Kidney (tissue), 22 donors: ENCODE measurements at places on chromosomes 5 and 9. TPM values are rescaled to one million over a fixed set of nuclear protein-coding genes. Genes with fewer than 3 reads are reported as not detected.

DNA sequence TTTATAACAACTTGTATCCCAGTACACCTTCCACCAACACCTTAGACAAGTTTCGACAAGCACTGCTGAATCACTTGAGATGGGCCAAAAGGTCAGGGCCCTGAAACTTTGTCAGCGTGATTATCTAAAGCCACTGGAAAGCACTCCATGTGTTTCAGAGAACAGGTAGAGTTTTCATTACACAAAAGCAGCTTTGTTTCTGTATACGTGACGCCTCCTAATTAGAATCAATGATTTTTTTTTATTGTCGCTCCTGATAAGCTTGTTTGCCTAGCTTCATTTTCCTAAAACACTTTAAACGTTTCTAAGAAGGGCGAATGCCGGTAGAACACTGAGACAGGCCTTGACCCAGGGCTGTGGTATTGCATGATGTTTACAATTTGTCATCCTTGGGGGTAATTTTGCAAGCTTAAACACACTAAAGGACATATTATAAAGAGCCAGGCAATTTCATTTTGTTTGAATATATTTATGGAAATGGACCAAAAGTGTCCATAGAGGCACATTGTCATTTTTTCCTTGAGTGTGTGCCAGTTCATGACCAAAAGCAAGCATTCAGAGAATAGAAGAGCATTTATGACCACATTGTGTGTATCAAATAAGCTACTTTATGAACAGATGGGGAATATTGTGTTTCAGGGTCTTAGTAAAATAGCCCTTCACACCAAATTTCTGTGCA lies 193.6 kb downstream of the GLIS3 start:
- no peak for DNase-seq

The KIF20A gene
- polyA plus RNA-seq, result 0.22 TPM

The PHF24 gene
- polyA plus RNA-seq, result 0.09 TPM

GRCh38 chr5:116428966-116429365 lies 145.7 kb downstream of the SEMA6A start:
- DNase-seq, result no peak

The PDCD1LG2 gene
- 1.5 TPM for polyA plus RNA-seq

DNA sequence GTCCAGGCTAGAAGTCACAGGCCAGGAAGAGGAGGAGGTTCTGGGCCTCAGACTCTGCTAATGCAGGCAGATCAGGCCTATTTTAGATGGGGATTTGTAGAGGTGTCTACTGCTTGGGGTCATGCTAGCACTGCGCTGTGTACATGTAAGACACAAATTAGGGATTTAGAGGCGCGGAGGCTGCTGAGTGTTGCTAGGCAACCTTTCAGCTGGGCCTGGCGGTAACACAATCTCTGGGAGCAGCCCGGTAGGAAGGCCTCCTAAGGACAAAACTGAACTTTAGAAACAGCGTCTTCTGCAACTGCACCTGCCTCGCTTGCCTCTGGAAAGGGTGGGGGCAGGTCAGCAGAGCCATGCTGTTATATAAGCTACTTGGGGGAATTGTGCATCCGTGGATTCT lies 147.9 kb downstream of the MACROH2A1 start:
- no peak for DNase-seq

- no peak for DNase-seq
These were observed 70.1 kb downstream of the NDFIP1 start for GRCh38 chr5:142178651-142179050.

DNA sequence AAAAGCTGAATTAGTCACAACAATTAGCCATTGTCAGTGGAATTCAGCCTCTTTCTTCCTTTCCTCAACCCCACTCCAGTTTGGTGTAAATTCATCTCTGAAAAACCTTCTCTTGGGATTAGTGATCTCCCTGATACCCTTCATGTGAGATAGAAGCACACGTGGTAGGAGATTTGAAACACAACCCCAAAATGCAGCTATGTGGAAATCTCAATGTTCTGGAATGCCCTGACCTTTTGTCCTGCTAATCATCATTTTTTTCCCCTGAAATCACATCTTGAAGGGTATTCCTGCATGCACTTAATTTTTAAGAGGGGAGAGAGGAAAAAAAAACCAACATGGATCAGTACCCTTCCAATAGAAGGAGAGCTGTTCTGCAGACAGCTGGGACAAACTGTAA lies 612.6 kb downstream of the EBF1 start:
- no peak for DNase-seq

- peak; percentile 22 for DNase-seq
These were observed 2.0 kb downstream of the PITX1 start for GRCh38 chr5:135031813-135032694.

The FOXD4 gene
- 0.43 TPM for polyA plus RNA-seq

- DNase-seq, result no peak
These were observed 106.2 kb upstream of the SARDH start for GRCh38 chr9:133844398-133844784.

GRCh38 chr9:121779381-121780117 lies 128.1 kb downstream of the DAB2IP start:
- DNase-seq, result peak; percentile 38

The SLC34A3 gene
- 36.0 TPM for polyA plus RNA-seq

GRCh38 chr5:154071799-154072413 lies 33.1 kb downstream of the MFAP3 start:
- no peak for DNase-seq

GRCh38 chr5:34476941-34477565 lies 179.1 kb upstream of the RAI14 start:
- DNase-seq, result no peak

DNA sequence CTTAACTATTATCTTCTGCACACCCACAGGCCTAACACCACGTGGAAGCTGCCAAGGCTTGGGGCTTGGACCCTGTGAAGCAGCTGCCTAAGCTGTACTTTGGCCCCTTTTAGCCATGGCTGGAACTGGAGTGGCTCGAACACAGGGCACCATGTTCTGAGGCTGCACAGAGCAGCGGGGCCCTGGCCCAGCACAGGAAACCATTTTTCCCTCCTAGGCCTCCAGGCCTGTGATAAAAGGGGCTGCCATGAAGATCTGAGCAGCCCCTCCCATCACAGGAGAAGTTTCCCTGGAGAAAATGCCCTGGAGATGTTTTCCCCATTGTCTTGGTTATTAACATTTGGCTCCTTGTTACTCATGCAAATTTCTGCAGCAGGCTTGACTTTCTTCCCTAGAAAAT lies 126.3 kb downstream of the MELK start:
- DNase-seq, result no peak

The AGXT2 gene
- 215 TPM for polyA plus RNA-seq

GRCh38 chr5:138033907-138034306 lies 1.0 kb upstream of the FAM13B start:
- DNase-seq, result no peak
